Calu3 (cell line): ENCODE measurements at places on chromosomes 12 and 14.

GRCh38 chr12:13937735-13938134 lies 43.7 kb downstream of the GRIN2B start:
- no peak for DNase-seq

GRCh38 chr12:45327823-45328383 lies 112.0 kb downstream of the ANO6 start:
- DNase-seq = no peak

- DNase-seq = no peak
Measured at GRCh38 chr12:89213139-89213538, 139.2 kb downstream of the DUSP6 start.

DNA sequence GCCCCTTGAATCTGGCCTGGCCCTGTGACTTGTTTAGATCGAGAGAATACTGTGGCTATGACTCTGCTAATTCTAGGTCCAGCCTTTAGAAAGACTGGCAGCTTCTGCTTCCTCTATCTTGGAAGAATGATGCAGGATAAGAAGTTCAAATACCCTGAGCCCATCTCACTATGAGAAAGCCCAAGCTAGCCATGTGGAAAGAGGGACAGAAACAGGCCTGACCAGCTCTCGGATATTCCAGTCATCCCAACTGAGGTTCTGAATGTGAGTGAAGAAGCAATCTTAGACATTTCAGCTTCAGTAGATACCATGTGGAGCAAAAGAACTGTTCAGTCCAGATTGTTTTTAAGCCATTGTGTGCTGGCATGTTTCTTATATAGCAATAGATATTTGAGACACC lies 17.3 kb upstream of the KRR1 start:
- no peak for DNase-seq

- DNase-seq = peak; percentile 99
Measured at GRCh38 chr12:76031414-76032042, at the start of gene PHLDA1. PHLDA1 (minus strand) TSS chr12:76031776.

DNA sequence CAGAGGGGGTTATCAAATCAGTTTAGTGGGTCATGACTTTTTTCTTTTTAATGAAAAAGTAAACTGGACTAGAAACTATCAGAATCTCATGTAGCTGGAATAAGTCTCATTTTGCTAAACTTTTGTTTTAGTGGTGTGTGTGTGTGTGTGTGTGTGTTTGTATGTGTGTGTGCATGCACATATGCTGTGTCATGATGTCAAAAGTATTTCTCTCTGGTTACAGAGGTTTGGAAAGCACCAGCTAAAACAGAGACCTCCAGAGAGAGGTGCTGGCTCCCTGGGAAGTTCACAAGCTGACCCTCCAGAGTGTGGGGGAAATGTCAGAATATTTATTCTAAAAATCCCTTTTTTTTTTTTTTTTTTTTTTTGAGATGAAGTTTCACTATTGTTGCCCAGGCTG lies 114.7 kb downstream of the LGMN start:
- DNase-seq = no peak
